Uterus (tissue), 4 donors: ENCODE measurements at places on chromosomes 3 and 15.

- DNase-seq, result no peak
Observed at GRCh38 chr15:54014067-54014655, 35.9 kb downstream of the UNC13C start.

- DNase-seq, result no peak
Observed at GRCh38 chr15:60076582-60077276, 72.6 kb downstream of the FOXB1 start.

- no peak for DNase-seq
Observed at GRCh38 chr3:53482227-53482626, 12.2 kb upstream of the CACNA1D start.

DNA sequence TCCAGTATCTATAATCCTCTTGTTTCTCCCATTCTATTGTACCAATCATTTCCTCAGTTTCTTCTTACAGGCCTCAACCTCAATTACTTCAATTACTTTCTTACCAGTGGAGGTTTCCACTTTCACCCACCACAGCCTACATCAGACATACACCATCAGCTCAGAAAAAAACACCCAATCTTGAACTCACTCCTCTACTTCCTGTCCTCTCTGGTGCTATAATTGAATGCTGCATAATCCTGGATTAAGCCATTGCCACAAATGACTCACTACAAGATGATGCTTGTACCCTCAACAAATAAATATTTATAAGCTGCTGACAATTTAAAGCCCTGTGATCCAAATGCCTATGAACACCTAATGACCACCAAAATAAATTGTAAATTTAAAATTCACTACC, 18.5 kb downstream of the RYK start:
- DNase-seq, result no peak

- no peak for DNase-seq
Observed at GRCh38 chr3:9079676-9080075, 116.4 kb upstream of the RAD18 start.

- peak; percentile 21 for DNase-seq
Observed at GRCh38 chr15:25568751-25569150, 129.9 kb upstream of the UBE3A start.
